NCI-H1105 (cell line): ENCODE measurements at places on chromosomes 5 and 9.

- peak; percentile 47 for DNase-seq
These were observed 253.1 kb downstream of the TLR4 start for GRCh38 chr9:117957267-117957666.

GRCh38 chr5:139638090-139638735 lies 9.9 kb upstream of the CXXC5 start:
- DNase-seq: no peak

- no peak for DNase-seq
These were observed 429.6 kb downstream of the ARHGEF28 start for GRCh38 chr5:74055486-74056106.

GRCh38 chr5:178259623-178260536 lies 27.3 kb upstream of the PHYKPL start:
- DNase-seq: no peak

DNA sequence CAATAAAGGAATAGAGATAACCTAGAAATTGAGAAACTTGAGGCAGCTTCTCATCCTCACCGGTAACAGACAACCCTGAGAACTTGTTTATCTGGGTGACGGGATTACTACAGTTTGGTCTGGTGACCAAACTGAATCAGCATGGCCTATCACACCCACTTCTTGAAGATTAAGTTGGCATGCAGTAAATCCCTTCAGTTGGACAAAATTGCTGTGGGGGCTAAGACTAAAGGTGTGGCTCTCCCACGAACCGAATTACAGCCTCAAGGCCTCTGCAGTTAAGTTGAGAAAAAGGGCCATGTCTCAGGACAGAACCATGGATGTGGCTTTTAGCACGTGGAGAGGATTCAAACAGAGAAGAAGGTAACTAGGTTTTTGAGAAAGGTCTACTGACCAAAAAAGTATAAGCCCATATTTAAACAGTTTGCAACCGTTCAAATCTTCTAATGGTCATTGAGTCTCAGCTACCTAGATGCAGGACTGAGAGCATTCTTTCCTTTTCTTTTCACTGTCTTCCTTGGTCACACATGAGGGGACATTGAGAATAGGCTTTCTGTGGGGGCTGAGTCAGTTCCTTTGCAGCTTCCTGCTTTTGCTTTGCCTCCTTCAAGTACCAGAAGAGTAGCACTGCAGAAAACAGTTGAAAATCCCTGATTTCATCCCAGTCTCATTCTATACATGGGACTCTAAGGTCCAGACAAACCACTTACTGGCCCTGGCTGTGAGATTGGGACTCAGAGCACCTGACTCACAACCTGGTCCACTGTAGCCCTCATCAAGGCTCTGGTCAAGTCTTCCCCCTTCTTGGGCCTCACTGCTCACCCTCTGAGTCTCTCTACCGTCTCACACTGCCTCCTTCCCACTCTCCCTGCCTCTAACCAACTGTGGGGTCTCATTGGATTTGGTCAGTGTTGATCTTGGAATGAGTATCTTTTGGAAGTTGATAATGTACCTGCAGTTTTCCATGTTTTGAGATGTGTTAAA lies 30.9 kb downstream of the PDE6A start:
- DNase-seq: no peak

DNA sequence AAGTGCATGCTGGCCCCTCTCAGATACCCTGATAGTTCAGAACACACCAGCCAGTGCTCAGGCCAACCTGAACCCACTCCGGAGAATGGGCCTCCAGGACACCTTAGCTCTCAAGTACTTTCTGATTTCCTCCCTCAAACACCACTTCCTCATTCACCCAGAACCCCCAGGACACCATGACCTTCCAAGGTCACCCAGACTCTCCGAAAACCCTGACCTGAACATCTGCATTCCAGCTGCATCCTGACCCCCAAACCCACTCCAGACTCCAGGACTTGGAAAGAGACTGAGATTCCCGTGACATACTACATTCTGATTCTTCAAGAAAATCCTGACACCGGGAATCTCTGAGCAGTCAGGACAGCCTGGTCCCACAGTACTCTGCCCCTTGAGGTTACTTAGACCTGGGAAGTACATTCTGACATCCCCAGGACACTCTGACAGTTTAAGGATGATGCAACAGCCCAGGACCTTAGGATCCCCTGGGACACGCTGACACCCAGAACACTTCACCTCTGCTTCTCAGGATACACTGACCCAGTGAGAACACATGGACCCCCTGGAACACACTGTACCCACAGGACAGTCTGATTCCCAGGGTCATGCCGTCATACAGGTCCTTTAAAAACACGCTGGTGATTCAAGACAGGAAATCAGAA lies 747 bp upstream of the PROP1 start:
- no peak for DNase-seq

DNA sequence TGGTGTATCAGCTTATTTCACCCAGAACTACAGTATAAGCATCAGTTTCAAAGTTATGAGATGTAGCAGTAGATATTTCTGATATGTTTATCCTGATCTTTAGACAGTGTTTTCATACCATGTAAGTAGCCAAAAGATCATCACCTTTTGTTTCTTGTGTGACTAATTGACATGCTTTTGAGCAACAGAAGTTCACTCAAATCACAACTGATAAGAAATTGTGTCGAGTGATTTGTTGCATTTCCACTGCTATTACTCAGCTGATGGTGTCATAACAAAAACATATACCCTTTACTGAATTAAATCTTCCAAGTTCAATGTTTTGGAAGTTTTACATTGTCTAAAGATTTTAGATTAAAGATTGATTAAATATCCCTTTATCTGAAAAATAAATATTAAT lies 324.5 kb downstream of the TUSC1 start:
- no peak for DNase-seq

DNA sequence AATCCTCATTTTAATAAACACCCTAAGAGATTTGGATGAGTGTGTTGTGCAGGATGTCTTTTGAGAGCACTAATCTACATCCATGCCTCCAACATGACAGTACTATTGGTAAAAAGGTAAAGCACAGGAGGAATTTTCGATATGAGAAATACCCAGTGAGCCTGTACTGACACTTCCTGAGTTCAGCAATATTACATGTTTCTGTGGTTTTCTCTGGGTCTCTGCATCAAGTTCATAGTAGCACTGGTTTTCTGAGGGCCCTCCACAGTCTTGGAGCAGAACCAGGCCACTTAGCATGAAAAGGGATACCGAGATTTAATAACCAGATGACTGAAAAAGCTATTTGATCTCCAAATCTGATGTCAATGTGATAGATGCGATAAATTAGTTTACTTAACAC lies 524.1 kb downstream of the TMEM38B start:
- DNase-seq: no peak

DNA sequence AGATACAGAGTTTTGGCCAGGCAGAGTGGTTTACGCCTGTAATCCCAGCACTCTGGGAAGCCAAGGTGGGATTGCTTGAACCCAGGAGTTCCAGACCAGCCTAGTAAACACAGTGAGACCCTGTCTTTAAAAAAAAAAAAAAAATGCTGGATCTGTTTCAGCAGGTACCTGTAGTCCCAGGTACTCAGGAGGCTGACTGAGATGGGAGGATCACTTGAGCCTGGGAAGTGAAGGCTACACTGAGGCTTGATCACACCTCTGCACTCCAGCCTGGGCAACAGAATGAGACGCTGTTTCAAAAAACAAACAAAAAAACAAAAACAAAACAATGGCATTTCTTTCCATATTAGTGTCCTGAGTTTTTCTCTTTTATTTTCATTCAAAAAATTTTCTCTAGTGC lies 19.0 kb downstream of the UNC13B start:
- no peak for DNase-seq

DNA sequence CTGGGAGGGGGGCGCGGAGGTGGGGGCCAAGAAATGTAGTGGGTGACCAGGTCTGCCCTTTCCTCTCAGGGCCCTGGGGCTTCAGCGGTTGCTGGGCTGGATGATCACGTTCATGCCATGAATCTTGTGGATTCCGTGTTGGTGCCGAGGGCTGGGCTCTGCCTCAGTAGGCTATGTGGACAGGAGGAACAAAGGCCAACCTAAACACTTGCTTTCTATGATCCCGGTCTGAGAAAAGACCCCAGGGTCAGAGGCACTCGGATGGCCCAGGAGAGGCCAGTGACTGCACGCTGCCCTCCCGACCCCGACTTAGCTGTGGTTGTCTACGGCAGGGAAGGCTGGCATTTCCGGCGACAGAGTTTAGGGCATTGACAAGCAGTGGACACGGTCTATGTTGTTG lies 26.6 kb downstream of the PHF2 start:
- DNase-seq: no peak

GRCh38 chr5:40775846-40776657 lies 20.3 kb upstream of the TTC33 start:
- DNase-seq: no peak

- no peak for DNase-seq
These were observed 9.5 kb downstream of the SPDL1 start for GRCh38 chr5:169592937-169593650.
